ENCODE measurements at places on chromosomes 2 and 18.
A peak's percentile ranks its signal among the peaks of the same experiment; 100 is the strongest.

DNA sequence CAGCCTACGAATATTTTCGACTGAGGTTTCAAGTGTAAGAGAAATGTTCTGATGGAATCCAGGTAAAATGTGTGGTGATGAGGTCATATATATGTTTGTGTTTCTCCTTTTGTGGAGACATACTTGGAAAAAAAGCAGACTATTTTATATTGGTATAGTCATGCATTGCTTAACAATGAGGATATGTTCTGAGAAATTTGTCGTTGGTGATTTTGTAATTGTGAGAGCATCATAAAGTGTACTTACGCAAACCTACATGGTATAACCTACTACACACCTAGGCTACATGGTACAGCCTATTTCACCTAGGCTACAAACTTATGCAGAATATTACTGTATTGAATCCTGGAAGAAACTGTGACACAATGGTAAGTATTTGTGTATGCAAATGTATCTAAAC is 1849.9 kb upstream of the CELF4 start:
- no peak for DNase-seq

DNA sequence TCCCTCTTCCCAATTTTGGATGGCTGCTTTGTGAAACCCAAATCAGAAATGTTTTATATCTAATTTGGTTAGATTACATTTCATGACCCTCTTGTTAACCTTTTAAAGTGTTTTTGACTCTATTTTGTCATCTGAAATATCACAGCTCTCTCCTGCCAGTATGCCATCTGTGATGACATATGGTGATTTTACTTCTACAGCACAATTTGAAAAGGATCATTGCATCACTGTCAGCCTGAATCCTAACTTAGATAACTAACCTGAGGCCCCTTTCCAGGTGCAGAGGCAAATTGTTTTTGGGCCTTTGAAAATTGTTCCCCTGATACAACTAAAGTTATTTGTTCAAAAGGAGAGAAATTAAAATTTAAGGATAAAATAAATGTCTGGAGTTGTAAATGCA is 1023.4 kb upstream of the LRRTM1 start:
- no peak for DNase-seq

DNA sequence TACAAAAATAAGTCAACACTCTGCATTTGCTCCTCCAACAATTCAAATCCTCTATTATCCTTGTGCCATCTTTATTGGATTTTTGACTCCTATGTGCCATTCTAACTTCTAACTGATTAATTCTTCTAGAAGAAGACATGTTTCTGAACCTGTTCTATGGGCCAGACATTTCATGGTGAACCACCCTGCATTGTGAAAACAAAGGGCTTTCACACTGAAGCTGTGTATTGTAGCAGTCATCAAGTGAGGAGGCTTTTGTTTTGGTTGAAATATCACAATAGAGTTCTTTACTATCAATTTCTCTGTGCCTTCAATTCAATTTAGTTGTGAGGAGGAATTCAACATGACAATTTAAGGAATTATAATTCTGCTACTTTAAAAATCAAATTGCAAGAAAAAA is 357.9 kb downstream of the PLCL1 start:
- no peak for DNase-seq

GRCh38 chr2:20179755-20180594 is 45.0 kb downstream of the SDC1 start:
- DNase-seq, result no peak

- peak; percentile 32 for DNase-seq
Observed at GRCh38 chr2:100606726-100607343, 44.0 kb downstream of the PDCL3 start.

- DNase-seq, result no peak
Observed at GRCh38 chr2:128380061-128380889, 61.6 kb upstream of the HS6ST1 start.

- DNase-seq, result no peak
Observed at GRCh38 chr18:2199060-2199459, 372.2 kb downstream of the METTL4 start.

DNA sequence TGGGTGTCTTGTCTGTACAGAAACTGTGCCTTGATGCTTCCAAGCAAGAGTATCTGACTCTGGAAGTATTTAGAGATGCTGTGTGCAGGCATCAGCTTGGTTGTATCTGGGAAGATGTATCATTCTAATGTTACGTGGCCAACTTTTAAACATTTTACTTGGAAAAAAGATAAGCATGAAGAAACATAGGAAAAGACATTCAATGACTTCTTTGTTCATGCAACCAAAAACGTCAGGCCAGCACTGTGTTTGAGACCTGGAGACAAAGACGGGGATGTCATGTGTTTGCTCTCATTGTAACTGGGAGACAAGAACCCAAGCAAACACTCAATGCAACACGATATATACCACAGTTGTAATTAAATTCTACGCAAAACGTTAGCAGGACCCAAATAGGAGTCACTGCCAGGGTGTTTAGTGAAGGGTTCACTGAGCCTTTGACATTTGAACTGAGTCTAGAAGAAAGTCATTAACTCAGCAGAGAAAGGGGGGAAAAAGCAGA is 8.9 kb upstream of the SESTD1 start:
- DNase-seq, result no peak

DNA sequence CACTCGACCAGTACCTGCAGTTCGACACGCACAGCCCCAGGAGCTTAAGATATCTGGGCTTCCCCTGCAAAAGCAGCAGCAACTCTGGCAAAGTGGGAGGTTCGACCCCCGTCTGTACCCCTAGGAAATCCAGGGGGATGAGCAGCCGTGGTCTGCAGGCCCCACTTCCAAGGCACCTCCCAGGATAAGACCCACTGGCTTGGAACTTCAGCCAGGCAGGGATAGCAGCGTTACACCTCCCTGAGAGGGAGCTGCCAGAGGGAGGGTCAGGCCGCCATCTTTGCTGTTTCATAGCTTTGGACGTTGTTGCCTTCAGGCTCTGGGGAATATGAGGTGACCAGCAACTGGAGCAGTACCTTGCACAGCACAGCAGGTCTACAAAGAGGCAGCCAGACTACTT is 351.1 kb downstream of the SOX11 start:
- no peak for DNase-seq
